Fibroblast of skin of back (primary cell): ENCODE measurements at places on chromosomes 7 and 10.

DNA sequence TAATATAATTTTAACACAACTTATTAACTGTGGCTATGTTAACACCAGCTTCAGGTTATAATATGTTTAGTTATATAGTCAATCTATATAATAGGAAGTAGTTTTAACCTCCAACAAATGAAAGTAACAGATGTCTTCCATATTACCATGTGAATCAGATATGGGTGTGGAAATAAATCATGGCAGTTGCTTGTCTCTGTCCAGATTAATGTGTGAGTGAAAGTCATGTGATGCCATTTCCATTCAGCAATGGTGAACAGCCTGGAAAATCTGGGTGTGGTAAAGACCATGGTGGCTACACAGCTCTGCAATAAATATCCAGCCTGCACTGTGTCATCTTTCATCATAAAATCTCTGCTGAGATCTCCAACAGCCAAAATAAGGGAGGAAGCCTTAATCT is 27.8 kb downstream of the HEPACAM2 start:
- no peak for DNase-seq

GRCh38 chr7:136103545-136104268 is 126.5 kb upstream of the MTPN start:
- no peak for DNase-seq

DNA sequence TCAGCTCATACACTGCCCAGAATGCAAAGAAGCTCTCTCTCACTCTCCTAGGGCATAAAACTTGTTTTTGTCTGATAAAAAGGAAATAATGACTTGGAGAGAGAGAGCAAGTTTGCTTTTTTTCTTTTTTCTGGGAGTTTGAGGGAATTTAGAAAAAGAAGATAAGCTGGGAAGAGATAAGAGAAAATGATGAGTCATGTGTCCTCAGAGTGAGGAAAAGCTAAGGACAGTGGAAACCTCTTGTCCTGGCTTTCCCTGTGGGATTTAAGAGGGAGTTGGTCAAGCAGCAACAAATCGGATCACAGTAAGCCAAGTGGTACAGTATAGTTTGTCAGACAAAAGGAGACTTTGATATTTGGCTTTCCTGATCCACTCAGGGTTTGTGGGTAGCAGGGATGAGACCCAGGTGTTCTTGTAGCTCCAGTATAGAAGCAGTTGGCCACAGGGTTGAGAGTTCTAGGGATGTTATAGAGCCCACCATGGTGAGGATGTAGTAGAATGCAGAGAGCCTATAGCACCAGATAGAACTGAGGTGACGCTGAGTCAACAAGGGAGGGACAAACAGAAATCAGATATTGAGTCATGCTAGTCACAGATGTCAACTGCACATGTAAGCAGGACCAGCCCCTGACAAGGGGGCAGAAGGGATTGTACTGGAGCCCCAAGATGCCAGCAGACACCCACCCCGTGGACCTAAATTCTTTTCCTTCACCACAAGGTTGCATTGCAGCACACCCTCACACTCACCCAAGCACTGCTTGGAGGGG is 219.3 kb upstream of the TAC1 start:
- no peak for DNase-seq

DNA sequence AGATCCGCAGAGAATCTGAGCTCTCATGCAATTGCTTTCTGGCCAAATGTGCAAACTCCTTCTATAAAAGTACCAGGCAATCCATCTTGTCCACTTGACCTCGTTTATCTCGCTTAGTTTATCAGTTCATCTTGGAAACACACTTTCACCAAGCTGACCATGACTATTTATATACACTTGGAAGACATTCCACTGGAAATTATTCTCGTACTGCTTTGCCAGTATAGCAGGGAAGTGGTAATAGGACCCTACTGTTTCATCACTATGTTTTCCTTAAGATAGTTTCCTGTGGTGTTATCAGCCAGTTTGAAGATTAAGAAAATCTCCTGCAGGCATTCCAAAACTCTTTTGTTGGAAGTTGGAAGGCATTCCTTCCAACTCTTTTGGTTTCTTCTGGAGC is 115.3 kb upstream of the FAM171A1 start:
- DNase-seq = peak; percentile 90

DNA sequence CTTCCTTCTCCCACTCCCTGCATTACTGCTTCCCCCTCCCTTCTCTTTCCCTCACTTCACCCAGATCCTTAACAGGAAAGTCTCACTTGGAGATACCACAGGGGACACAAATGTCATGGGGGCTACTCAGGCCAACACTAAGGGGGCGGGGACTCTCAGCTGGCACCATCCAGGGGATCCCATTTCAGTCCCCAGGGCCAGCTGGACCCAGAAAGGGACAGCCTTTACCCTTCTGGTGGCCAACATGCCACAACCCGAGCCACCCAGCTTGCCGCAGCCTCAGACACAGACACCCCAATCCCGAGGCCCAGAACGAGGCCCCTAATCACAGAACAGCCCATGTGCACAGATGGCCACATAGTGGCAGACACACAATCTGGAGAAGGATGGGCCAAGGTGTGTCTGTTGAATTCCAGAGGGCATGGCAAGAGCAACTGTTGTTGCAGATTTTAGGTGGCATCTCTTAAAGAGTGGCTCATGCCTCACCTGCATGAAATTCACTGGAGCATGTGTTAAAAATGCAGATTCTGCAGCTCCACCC is 5.6 kb downstream of the CAMK2G start:
- no peak for DNase-seq

GRCh38 chr10:88994019-88994418 is 3.4 kb downstream of the FAS start:
- DNase-seq = peak; percentile 60
